A673 (cell line): ENCODE measurements at places on chromosomes 6 and 20. TPM values are rescaled to one million over a fixed set of nuclear protein-coding genes. Genes with fewer than 3 reads are reported as not detected.
A peak's percentile ranks its signal among the peaks of the same experiment; 100 is the strongest.

The KCNB1 gene
- total RNA-seq, result 0.81 TPM in 1 of 2 replicates, not detected in the other

The TGM3 gene
- 0.11 TPM in 1 of 2 replicates, not detected in the other for total RNA-seq

GRCh38 chr20:62030834-62031434 lies 34.7 kb downstream of the TAF4 start:
- DNase-seq, result no peak

DNA sequence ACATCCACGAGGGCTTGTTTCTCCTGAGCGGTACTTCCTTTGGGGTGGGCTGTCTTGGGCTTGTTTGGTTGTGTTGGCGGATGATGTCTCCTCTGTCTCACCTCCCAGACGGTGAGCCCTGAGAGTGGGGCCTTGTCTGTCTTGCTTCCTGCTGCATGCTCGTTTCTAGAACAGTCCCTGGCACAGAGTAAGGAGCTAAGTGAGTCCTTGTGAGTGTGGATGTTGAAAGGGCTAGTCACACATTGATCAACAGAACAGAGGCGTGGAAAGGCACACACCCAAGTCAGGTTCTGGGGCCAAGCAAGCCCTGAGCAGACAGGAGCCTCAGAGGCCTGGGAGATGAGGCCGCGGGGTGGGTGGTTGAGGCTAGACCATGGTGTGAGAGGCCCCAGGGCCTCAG lies 111.0 kb downstream of the BMP7 start:
- DNase-seq, result no peak

GRCh38 chr20:51434580-51435247 lies 107.8 kb downstream of the NFATC2 start:
- peak; percentile 68 for DNase-seq

DNA sequence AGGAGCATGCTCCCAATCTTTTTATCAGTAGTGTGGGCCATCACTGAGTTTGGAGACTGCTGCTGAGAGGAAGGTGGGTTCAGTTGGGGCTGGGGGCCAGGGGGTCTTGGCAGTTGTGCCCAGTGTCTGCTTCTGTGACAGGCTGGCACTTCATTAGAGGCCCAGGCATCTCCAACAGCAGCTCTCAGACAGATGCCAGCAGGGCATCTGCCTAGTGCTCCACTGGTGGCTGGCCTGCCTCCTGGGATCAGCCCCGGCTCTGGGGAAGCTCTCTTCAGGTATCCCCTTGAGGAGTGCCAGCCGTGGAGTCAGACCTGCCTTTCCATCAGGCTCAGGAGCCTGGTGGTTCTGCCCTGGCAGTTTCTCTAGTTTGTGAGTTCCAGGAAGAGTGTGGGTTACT lies 77.3 kb downstream of the DTD1 start:
- no peak for DNase-seq

The HLA-DQB2 gene
- total RNA-seq, result not detected in 2 replicates

- no peak for DNase-seq
These were observed 331.5 kb downstream of the SYNE1 start for GRCh38 chr6:152305672-152306071.

DNA sequence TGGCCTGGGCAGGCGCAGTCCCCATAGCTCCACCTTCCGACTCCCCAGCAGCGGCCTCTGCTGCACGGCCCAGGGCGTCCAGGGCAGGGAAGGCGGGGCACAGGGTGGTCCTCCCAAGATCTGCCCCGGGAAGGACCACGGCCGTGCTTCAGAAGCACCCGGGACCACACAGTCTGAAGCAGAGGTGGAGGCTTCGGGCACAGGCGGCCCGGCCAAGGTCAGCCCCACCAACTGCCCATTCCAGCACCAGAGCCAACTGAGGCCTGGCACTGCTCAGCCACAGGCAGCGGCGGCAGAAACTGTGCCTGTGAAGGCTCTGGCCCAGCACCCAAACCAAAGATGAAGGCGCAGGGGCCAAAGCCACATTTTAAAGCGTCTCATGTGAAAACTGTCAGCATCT lies 20.6 kb downstream of the KCNQ2 start:
- DNase-seq, result no peak

The FBXO30 gene
- total RNA-seq, result 10.9 and 12.2 TPM in 2 replicates

DNA sequence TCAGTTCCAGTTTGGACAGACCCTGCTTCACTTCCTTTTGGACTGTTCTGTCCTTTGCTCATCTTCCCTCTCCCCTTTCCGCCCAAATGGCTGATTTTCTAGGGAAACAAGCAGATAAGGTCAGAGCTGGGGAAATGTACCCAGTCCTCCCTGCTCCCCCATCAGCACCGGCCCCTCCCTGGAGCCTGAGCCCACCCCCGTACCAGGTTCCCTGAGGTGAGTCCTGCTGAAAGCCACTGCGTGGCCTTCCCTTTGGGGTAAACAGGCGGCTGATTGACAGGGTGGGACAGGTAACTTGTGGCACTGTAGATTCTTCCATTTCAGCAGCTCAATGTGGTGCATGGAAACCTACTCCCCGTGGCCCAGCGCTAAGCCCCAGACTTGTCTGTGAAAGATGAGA lies 70.5 kb downstream of the NPEPL1 start:
- no peak for DNase-seq
